ENCODE measurements at places on chromosomes 2 and 18.

DNA sequence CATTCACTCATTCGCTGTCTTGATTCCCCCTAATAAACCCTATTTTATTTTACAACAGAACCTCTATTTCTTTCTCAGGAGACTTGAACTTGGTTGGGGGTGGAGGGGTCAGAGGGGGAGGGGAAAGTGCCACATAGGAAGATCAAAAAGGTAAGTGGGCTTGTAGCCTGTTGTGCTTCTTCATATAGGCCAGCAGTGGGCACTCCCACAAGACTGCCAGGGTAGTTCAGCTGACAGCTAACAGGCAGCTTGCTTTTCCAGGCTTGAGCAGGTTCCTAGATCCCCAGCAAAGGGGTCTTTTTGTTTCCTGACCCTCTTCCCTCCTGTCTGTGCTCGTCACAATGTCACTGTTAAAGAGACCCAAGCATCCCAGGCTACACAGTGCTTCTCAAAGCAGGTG, 829 bp upstream of the KIAA2012 start:
- DNase-seq: no peak

DNA sequence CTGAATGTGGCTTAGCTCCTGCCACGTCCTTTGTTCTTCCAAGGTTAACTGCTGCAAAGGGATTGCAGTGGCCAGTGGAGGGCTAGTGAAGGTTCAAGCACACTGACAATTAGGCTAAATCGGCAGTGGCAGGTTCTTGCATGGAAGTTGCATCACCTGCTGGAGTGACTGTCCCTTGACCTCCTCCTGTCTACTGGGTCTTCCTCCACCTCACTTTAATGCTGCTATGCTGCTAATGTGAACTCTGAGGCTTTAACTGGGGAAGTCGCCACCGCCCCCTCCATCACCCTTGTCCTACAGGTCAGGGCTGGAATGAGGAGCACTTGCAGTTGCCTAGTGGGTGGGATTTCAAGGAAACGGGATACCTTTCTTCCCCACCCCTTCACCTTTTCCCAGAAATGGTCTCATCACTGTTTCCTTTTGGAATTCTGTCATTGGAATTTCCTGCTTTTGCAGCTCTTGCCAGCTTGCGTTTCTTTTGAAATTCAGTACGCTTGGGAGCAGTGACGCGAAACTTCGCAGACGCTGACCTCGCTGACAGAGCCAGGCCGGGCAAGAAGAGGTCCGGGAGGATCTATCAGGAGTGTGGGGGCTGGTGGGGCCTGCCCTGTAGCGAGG, 150.3 kb downstream of the SH3RF3 start:
- no peak for DNase-seq

GRCh38 chr18:37355772-37356171, 209.8 kb downstream of the CELF4 start:
- no peak for DNase-seq

DNA sequence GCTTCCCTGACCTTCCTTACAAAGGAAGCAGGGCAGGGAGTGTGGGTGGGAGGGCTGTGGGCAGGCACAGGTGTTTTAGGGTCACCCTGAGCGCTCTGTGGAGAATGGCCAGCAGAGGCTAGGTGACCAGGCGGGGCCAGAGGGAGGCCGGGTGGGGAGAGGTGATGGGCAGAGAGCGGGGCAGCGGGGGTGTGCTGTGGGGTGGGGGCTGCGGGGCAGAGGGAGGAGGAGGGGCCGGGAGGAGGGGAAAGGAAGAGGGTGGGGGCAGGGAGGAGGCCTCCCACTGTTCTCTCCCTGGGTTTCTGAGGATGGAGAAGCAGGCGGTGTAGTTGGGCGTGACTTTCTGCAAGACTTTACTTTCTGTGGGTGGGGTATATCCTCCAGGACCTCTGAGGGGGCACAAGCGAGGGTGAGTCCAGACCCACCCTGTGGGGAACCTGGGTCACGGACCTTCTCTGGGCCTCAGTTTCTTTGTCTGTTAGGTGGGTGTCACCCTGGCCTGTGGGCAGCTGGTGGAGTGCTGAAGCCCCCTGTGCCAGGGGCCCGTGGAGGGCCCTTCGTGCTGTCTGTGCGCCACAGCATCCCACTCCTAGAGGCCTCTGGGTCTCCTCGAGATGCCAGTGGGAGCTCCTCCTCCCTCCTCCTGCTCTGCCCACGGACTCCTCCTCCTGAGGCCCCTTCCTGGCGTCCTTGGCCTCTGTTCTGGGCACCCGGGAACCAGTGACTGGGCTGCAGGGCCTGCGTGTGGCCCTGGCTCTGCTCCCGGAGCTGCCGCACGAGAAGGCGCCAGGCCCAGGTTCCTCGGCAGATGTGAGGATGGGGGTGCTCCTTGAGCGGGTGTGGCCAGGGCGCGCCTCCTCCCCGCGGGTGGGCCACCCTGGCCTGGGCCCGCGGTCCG, 6.3 kb upstream of the NEU4 start:
- no peak for DNase-seq

GRCh38 chr2:3911882-3912455, 208.6 kb downstream of the DCDC2C start:
- DNase-seq: no peak

GRCh38 chr2:152603166-152603565, 114.1 kb downstream of the PRPF40A start:
- DNase-seq: no peak

GRCh38 chr18:59085126-59085794, 54.4 kb upstream of the SEC11C start:
- DNase-seq: no peak

DNA sequence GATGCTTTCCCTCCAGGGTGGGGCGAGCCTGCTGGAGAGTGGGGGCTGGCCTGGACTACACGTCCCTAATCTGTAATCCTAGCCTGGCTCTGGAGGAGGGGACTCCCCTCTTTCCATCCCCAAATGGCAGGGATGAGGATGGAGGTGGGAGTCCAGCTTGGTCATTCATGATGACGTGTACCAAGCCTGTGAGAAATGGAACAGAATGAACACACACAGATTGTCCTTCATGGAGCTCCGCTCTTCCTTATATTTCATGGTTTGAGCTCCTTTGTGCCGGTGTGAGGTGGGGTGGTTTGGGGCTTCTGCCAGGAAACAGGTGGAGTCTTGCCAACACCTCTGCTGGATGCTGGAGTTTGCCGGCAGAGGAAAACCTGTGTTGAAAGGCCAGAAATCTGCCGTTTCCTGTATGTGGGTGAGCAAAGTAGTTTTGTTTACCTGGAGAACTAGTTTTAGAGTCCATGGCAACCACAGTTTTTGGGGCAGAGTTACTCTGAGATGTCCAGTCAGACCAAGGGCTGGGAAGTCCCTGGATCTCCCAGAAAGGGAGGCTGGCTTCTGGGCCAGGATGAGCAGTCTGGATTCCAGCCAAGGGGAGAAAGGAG, 417.6 kb upstream of the MEX3C start:
- no peak for DNase-seq

GRCh38 chr2:129050101-129050500, 731.4 kb upstream of the HS6ST1 start:
- DNase-seq: no peak

GRCh38 chr18:36709315-36709714, 119.5 kb downstream of the TPGS2 start:
- DNase-seq: no peak

DNA sequence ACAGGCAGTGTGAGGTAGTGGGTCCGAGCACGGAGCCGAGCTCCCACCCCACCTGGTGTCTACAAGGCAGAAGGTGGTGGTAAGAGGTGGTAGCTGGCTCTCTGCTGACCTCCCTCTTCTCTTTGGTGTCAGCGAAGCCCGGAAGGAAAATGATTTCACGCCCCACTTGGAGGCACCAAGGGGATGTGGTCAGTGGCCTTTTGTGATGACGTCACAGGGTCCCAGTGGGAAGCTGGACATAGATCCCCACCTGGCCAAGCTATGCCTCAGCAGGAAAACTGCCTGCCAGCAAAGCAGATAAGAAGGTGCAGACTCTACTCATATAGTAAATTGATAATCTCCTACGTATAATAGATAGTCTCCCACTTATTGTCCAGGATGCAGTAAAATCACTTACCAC, 183.7 kb upstream of the ALKAL2 start:
- DNase-seq: no peak

DNA sequence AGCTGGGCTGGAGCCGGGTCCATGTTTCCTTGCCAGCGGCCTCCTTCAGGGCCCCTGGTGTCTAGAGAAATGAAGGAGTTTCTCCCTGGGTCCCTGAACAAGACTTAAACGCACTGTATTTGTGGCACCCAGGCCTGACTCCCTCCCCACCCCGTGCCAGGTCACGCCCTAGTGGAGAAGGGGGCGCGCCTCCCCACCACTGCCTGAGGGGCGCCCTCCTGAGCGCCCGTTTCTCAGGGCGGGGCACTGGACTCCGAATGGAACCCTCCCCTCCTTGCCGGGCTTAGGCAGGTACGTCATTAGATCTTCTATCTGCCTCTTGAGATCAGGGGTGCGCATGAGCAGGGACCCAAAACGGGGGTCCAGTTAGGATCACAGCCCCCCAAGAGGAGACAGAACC, 16.3 kb downstream of the ODC1 start:
- DNase-seq: no peak

DNA sequence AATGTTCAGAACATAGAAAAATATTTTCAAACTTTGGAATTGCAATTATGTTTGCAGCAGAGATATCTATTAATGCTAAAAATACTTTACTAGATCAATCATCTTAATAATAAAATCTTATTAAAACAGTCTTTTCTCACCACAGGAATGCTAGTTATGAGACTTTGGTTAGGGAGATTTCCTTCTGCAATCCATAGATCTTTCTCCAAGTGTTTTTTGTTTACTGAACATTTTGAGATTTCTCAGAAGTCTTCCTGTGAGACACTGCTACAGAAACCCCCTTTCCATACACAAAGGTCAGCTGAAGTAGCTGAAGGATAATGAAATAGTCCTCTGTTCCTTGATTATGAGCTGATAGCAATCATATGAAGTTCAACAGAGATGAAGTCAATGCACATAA, 59.4 kb upstream of the RAPH1 start:
- no peak for DNase-seq

- no peak for DNase-seq
These were observed 963.6 kb downstream of the BCL11A start for GRCh38 chr2:59589881-59590280.

- DNase-seq: no peak
These were observed 10.7 kb downstream of the SPTBN1 start for GRCh38 chr2:54466870-54467269.

- no peak for DNase-seq
These were observed 781 bp upstream of the SOX11 start for GRCh38 chr2:5691221-5691984.

GRCh38 chr2:158734442-158734841, 60.7 kb upstream of the DAPL1 start:
- no peak for DNase-seq

DNA sequence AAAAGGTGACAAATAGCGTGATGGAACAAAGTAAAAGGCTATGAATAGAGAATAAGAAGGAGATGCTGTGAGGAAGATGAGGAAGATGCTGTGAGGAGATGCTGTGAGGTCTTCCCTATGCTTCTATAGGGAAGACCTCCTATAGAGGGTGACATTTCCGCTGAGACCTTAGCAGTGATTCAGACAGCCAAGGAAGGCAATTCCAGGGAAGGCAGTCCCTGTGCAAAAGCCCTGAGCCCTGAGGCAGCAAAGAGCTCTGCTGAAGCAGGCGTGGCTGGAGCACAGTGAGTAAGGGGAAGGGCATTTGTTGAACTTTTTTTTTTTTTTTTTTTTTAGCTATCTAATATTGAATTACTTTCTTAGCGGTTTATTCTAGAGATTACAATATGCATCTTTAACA, 142.7 kb upstream of the FOSL2 start:
- peak; percentile 54 for DNase-seq

- DNase-seq: no peak
These were observed 93.8 kb downstream of the LRP1B start for GRCh38 chr2:142037066-142037465.

DNA sequence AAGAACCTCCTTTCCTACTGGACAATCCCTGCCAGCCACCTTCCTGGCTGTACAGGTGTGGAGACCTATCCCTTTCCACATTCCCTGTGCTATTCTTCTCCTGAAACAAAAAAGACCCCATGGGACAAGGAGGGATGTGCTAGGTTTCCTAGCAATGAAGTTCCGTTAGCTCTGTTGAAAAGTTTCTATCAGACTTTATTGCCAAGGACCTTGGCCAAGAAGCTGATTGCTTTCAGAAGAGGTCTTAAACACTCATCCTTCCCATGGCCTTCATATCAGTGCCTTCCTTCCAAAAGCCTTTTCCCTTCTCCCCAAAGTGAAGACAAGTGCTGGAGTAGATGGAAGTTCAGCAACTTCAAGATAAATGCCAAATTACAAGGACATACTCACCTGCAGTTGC, 194.8 kb downstream of the AGPS start:
- DNase-seq: no peak

- DNase-seq: no peak
These were observed 931.9 kb downstream of the DCDC2C start for GRCh38 chr2:4635289-4635688.

- no peak for DNase-seq
These were observed 1319.7 kb upstream of the CRIM1 start for GRCh38 chr2:35035883-35036282.

- DNase-seq: no peak
These were observed 150.7 kb upstream of the SLC14A2 start for GRCh38 chr18:45464619-45465018.

- DNase-seq: no peak
These were observed 25.2 kb downstream of the CAB39 start for GRCh38 chr2:230737791-230738226.

DNA sequence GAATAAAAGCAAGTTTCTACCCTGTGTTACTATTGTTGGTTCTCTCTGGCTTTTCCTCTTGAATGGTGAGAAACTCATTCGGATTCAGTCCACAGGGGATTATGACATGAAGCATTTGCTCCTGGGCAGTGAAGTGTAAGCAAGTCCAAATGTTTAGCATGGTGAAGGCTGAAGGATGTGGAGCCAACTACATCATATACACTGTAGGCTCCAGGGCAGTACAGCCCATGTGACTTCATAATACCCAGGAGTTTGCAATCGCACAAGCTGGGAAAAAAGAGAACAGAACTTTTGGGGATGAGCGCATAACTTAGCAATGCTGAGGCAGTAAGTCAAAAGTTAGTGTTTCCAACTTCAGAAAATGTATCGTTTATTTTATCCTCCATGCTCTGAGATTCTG, 695.7 kb upstream of the POU3F3 start:
- DNase-seq: no peak

DNA sequence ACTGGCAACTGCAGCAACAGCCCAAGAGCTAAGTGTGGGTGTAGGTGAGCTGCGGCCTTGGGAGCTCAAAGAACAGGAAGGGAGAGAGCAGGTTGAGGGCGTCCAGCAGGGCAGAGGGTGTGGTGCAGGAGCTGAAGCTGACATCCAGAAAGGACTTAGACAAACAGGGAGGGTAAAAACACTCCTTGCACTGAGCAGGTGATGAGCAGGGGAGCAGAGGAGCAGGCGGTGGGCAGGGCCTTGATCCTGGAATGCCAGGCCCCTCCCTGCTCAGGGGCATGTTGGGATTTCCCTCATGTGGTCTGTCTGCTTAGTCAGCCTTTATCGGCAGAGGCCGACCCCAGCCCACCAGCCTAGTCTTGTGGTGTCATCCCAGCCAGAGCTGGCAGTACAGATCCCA, 63.6 kb downstream of the VSNL1 start:
- no peak for DNase-seq

GRCh38 chr18:6004119-6004518, 108.8 kb upstream of the TMEM200C start:
- no peak for DNase-seq

- DNase-seq: no peak
These were observed 147.5 kb upstream of the BCL2L11 start for GRCh38 chr2:110973262-110973661.
